ENCODE measurements at places on chromosomes 6 and 20.

GRCh38 chr20:47181056-47181862 lies 175.2 kb downstream of the ZMYND8 start:
- DNase-seq, result peak; percentile 40

DNA sequence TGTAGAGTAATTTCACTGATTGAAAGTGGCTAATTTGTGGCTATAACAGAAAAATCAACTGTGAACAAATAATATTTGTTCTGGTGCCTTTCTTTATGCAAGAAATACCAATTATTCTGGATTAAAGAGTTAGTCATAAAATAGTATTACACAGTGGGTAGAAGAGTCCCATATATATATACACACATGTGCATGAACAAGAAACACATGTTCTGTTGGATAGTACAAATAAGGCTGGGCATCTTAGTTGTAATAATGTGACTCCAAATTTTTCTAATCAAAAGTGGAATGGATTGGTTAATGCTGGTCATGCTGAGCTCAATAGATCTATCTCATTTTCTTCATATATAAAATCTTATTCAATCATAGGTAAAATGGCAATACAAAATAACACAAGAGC lies 179.4 kb downstream of the OGFRL1 start:
- no peak for DNase-seq

- DNase-seq, result no peak
These were observed 280.9 kb downstream of the QKI start for GRCh38 chr6:163695414-163695864.

GRCh38 chr6:70797625-70798024 lies 129.9 kb downstream of the SMAP1 start:
- DNase-seq, result no peak

DNA sequence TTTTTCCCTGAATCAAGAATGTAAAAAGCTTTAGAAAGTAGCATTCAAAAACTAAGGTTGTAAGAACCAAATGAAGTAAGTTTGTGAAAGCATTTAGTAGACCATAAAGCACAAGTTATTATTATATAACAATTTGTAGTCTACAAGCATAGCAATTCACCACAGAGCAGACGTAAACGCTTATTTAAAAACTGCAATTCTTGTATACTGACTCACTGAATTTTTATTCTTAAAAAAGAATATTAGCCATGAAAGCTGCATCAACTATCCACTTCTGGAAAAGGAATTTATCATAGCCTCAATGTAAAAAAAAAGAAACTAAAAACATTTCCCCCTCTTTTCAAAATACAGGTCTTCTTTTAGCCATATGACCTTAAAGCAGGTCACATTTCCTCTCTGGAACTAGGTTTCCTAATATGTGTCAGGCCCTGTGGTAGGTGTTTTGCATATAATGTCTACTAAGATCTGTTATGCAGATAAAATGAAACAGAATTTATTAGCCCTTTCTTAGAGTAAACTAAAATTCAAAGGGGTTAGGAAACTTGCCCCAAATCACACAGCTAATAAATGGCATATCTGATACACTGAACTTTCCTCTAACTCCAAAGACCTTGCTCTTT lies 2.1 kb downstream of the MAP3K7 start:
- no peak for DNase-seq

GRCh38 chr6:14516956-14517355 lies 399.4 kb downstream of the CD83 start:
- DNase-seq, result no peak

GRCh38 chr6:133992992-133993680 lies 40.1 kb downstream of the TBPL1 start:
- no peak for DNase-seq

GRCh38 chr6:103507052-103507451 lies 1352.7 kb downstream of the HACE1 start:
- DNase-seq, result no peak

GRCh38 chr6:51265426-51265825 lies 446.8 kb downstream of the TFAP2B start:
- DNase-seq, result no peak

- DNase-seq, result no peak
These were observed 96.6 kb upstream of the HS3ST5 start for GRCh38 chr6:114439411-114439810.

- DNase-seq, result no peak
These were observed 30.2 kb upstream of the DACT2 start for GRCh38 chr6:168349718-168350210.

GRCh38 chr6:25387483-25387882 lies 108.3 kb downstream of the CARMIL1 start:
- no peak for DNase-seq

DNA sequence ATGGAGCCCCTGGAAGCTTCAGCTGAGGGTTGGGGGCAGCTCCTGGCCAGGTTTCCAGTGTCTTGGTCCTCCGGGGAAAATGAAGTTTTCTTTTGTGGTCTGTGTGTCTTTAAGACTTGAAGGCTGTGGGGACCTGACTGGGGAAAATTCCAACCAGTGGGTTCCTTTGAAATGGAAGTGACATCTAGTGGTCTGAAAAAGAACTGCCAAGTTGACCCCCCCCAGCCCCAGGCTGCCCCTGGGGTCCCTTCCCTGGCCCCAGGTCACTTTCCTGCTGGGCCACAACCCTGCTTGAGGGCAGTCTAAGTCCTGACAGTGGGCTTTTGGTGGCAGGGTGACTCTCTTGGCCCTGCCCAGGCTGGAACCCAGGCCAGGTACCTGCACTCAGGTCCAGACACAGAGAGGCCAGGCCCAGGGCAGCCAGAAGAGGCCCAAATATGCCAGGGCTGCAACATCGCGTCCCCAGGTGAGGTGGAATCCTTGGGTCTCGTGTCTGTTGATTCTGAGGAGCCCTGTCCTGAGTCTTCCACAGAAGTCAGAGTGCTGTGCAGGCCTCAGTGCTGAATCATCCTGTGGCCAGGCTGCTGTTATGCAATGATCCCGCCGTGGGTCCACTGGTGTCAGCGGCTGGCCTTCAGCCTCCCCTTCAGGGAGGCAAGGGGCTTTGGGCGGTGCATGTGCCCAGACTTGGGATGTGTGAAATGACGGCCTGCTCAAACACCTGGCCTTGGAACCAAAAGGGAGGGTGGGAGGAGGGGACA lies 68.4 kb downstream of the VEGFA start:
- peak; percentile 25 for DNase-seq

Measured in stimulated activated CD8-positive, alpha-beta memory T cell treated with anti-CD3 and anti-CD28 coated beads, Interleukin-4, amount 100 ng/mL, for 48 hours (primary cell).